Stimulated activated naive CD8-positive, alpha-beta T cell treated with anti-CD3 and anti-CD28 coated beads, Interleukin-15, Interleukin-2, amounts not matched to agents 100 U/mL and 50 U/mL, for 24 hours (primary cell): ENCODE measurements at places on chromosomes 6 and 20.

DNA sequence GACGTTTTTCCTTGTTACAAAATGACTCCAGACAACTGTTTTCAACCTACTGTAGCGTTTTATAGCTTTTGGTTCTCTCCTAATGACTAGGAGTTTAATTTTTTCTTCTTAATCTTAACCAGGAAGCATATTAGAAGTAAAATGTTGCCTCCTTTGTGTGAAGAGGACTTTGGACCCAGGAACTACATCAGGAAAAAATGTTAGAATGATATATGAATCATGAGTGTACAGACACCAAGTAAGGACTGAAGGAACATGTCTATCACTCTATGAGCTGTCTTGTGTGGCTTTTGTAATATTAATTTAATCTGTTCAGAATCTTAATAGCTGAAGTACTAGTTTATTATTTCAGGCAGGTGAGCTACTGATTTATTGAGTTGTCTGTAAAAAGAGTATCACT lies 71.0 kb upstream of the MARCKS start:
- DNase-seq, result no peak

DNA sequence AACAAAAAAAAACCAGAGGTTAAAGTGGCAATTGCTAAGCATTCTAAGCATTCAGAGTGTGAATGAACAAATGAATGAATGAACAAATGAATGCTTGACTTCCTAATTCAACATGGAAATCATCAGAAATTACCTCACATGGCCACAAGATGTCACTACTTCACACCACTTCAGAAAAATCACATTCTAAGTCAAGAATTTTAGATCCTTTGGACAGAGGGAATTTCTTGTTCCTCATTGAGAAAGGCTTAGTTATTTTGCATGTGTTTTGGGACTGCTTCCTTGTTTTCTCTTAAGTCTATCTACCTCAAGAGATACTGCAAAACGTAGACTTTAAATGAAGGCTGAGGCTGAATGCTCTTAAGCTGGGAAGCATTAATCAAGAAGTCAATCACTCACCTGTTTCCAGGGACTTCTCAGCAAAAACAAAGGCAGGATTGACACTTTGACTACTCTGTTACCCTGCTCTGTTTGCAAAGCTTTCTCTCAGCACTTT lies 120.2 kb downstream of the MBOAT1 start:
- no peak for DNase-seq

DNA sequence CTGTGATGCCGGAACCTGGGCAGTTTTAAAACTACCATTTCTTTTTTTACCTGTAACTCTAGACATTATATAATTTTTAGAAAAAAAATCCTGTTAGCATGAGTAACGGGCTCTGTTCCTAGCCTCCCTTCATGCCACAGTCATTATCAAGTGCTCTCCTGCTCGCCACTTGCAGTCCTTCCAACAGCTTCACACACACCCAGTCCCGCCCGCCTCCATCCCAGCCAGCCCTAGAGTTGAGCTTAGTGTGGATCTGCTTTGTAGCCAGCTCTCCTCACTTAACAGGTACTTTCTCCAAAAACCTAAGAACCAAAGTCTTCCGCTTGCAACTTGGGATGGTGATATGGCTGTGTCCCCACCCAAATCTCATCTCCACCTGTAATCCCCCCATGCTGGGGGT lies 51.5 kb downstream of the EZR start:
- no peak for DNase-seq

DNA sequence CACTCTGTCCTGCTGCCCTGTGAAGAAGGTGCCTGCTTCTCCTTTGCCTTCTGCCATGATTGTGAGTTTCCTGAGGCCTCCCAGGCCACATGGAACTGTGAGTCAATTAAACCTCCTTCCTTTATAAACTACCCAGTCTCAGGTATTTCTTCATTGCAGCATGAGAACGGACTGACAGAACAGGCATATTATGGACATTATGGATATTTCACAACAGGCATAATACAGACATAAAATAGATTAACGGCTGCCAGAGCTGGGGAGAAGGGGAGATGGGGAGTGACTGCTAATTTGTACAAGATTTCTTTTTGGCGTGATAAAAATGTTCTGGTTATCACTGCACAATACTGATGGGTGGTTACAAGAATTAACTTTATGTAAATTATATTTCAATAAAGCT lies 29.4 kb downstream of the TRPC4AP start:
- DNase-seq, result no peak

- no peak for DNase-seq
Measured at GRCh38 chr6:89693207-89693606, 54.7 kb upstream of the LYRM2 start.

DNA sequence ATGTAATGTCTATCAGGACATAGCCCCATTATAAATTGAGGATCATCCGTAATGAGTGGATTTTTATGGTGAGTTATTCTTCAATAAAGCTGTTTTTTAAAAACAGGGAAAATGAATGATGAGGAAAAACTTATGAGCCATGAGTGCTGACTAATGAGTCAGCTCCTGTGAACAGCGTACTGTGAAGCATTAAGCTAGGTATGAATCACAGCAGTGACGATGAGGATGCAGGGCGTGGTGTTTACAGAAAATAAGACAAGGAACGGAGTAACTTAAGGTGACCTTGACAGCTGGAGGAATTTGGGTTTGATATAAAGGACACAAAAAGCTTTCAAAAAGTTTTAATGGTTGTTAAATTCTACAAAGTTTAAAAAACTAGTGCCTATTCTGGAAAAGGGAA lies 96.3 kb downstream of the FOXF2 start:
- no peak for DNase-seq

- DNase-seq, result no peak
Measured at GRCh38 chr6:137390334-137390733, 103.9 kb downstream of the OLIG3 start.

- DNase-seq, result no peak
Measured at GRCh38 chr6:16450285-16450684, 211.9 kb downstream of the GMPR start.

- no peak for DNase-seq
Measured at GRCh38 chr20:46883892-46884291, 10.8 kb upstream of the EYA2 start.
